ENCODE measurements at places on chromosomes 13 and 19. TPM values are rescaled to one million over a fixed set of nuclear protein-coding genes. Genes with fewer than 3 reads are reported as not detected.

DNA sequence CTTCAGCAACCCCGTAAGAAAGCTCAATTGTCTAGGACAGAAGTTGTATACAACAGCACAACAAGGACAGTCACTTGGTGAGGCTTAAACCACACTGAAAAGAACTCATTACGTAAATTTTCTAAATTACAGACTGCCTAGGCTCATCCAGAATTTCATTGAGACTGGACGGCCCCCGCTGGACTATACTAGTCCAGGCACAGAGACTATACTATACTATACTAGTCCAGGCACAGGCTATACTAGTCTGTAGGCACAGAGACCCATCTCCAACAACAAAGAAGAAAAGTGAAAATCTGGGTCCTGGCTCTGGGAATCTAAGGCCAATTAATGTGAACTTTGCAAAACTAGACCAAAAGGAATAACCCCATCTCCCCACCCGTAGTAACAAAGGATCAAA lies 700 bp downstream of the ZNF816 start:
- no peaks in the 10 kb centered on the region for H3K27me3 ChIP-seq
- peak overlapping the region; percentile 76 for H3K4me3 ChIP-seq
- peaks cover 21% of the 10 kb centered on the region for H3K4me1 ChIP-seq
- H3K36me3 ChIP-seq: peaks cover 23% of the 10 kb centered on the region
- H3K27ac ChIP-seq: peak overlapping the region; percentile 87
- DNase-seq: peak; percentile 66

DNA sequence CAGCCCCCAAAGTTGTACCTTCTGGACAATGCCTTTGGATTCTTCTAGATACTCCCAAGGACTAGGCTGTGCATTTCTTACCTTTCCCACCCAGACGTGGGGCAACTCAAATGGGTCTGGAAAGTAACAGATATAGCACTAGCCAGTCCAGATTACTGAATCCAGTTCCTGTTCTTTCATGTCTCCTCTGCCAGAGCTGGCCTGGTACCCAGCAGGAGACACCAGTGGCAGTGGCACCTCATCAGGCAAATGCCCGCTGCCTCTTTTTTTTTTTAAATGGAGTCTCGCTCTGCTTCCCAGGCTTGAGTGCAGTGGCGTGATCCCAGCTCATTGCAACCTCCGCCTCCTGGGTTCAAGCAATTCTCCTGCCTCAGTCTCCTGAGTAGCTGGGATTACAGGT lies 43.2 kb downstream of the N4BP2L2 start:
- no peak overlapping the region for H3K4me3 ChIP-seq
- H3K27ac ChIP-seq: no peak overlapping the region
- no peaks in the 10 kb centered on the region for H3K36me3 ChIP-seq
- no peak for DNase-seq

- H3K27me3 ChIP-seq: peaks cover 28% of the 10 kb centered on the region
- no peak overlapping the region for H3K27ac ChIP-seq
- no peak for DNase-seq
- no peaks in the 10 kb centered on the region for H3K36me3 ChIP-seq
Measured at GRCh38 chr19:51508059-51508733, 6.6 kb upstream of the SIGLEC12 start.

DNA sequence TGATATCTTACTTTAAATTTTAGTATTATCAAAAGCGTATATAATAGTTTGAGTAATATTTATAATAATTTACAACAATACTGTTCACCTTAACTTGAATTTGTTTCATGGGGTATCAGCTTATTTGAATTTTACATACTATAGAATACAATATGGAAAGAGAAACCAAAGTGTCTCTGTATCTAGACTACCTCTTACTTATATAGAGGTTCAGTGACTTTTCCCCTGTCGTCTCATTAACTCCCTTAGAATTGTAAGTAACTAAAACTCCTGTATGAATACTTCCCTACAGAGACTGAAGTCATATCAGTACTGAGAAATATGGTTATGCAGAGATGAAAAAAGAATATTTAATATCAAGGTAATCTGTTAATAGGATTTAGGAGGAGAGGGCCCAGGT lies 26.8 kb downstream of the COG6 start:
- no peaks in the 10 kb centered on the region for H3K4me1 ChIP-seq
- H3K27ac ChIP-seq: no peak overlapping the region
- no peak overlapping the region for H3K4me3 ChIP-seq
- H3K36me3 ChIP-seq: peaks cover 44% of the 10 kb centered on the region
- no peak for DNase-seq

DNA sequence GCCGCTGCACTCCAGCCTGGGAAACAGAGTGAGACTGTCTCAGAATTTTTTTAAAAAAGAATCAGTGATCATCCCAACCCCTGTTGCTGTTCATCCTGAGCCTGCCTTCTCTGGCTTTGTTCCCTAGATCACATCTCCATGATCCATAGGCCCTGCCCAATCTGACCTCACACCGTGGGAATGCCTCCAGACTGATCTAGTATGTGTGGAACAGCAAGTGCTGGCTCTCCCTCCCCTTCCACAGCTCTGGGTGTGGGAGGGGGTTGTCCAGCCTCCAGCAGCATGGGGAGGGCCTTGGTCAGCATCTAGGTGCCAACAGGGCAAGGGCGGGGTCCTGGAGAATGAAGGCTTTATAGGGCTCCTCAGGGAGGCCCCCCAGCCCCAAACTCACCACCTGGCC lies at the start of gene KLK2:
TSS of gene KLK2 (plus strand) at position 384 of the 400 bp plus-strand sequence. CDS start 35 bp downstream, outside the sequence.
- H3K4me1 ChIP-seq: no peaks in the 10 kb centered on the region
- no peak within 1 kb of the TSS for H3K27ac ChIP-seq
- no peak within 1 kb of the TSS for H3K4me3 ChIP-seq
- peaks cover 76% of the 10 kb centered on the region for H3K27me3 ChIP-seq
- no peaks in the 10 kb centered on the region for H3K36me3 ChIP-seq

GRCh38 chr13:110873639-110874507 lies 41.0 kb downstream of the ANKRD10 start:
- DNase-seq: no peak
- no peak overlapping the region for H3K27ac ChIP-seq
- H3K27me3 ChIP-seq: no peaks in the 10 kb centered on the region
- no peaks in the 10 kb centered on the region for H3K36me3 ChIP-seq
- H3K4me1 ChIP-seq: peaks cover 36% of the 10 kb centered on the region

GRCh38 chr13:104460554-104460953 lies 1394.3 kb upstream of the SLC10A2 start:
- H3K27me3 ChIP-seq: no peaks in the 10 kb centered on the region
- DNase-seq: no peak
- no peaks in the 10 kb centered on the region for H3K4me1 ChIP-seq
- no peaks in the 10 kb centered on the region for H3K36me3 ChIP-seq
- no peak overlapping the region for H3K4me3 ChIP-seq
- no peak overlapping the region for H3K27ac ChIP-seq

DNA sequence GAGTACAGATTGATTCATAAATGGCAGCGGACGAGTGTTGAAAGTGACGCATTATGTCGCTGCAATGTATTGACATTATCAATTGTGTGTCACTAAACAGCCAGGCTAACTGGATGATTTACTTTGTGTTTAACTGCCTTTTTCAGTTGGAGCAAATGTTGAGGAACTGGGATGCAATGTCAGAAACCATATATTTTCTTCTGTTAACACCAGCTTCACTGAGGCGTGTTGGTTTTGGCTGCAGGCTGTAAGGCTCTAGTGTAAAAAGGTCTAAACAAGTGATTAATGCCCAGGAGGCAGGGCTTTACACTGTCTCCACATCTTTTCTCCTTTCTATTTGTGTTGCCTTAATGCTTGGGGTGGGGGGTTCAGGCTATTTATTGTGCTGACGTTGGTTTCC lies 80.1 kb downstream of the GGACT start:
- H3K27ac ChIP-seq: no peak overlapping the region
- H3K4me3 ChIP-seq: no peak overlapping the region
- H3K27me3 ChIP-seq: no peaks in the 10 kb centered on the region
- no peaks in the 10 kb centered on the region for H3K36me3 ChIP-seq

- no peak overlapping the region for H3K4me3 ChIP-seq
- no peaks in the 10 kb centered on the region for H3K27me3 ChIP-seq
- DNase-seq: no peak
- no peaks in the 10 kb centered on the region for H3K36me3 ChIP-seq
Measured at GRCh38 chr19:58218899-58219298, 9.8 kb upstream of the ZNF544 start.

- H3K4me3 ChIP-seq: no peak overlapping the region
- H3K36me3 ChIP-seq: no peaks in the 10 kb centered on the region
- H3K4me1 ChIP-seq: no peaks in the 10 kb centered on the region
- no peak overlapping the region for H3K27ac ChIP-seq
Measured at GRCh38 chr13:42498521-42498920, 75.4 kb upstream of the TNFSF11 start.

NEK3 gene
- total RNA-seq: 11.6 TPM

DACT3 gene
- total RNA-seq: 1.3 TPM

MUC16 gene
- total RNA-seq: 0.38 TPM

CILP2 gene
- total RNA-seq: 0.15 TPM

GGN gene
- total RNA-seq: not detected

ZNF738 gene
- 2.3 TPM for total RNA-seq
